GM13976 (cell line): ENCODE measurements at places on chromosomes 6 and 20.
A peak's percentile ranks its signal among the peaks of the same experiment; 100 is the strongest.

GRCh38 chr6:42314571-42315258 is 97.1 kb upstream of the MRPS10 start:
- DNase-seq, result no peak

DNA sequence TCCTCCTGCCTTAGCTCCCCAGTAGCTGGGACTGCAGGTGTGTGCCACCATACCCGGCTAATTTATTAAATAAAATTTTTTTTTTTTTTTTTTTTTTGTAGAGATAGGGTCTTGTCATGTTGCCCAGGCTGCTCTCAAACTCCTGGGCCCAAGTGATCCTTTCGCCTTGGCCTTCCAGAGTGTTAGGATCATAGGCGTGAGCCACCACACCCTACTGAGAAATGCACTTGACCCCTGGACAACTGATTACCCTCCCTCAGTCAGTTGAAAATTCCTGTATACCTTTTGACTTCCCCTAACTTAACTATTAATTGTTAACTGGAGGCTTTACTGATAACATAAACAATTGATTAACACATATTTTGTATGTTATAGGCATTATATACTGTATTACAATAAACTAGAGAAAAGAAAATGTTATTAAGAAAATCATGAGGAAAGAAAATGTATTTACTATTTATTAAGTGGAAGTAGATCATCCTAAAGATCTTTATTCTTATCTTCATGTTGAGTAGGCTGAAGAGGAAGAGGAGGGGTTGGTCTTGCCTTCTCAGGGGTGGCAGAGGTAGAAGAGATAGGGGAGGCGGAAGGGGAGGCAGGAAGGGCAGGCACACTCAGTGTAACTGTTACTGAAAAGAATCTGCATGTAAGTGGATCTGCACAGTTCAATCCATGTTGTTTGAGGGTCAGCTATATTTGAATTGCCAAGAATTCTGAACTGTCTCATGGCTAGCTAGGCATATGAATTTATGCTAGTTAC is 104.3 kb downstream of the FARS2 start:
- no peak for DNase-seq

DNA sequence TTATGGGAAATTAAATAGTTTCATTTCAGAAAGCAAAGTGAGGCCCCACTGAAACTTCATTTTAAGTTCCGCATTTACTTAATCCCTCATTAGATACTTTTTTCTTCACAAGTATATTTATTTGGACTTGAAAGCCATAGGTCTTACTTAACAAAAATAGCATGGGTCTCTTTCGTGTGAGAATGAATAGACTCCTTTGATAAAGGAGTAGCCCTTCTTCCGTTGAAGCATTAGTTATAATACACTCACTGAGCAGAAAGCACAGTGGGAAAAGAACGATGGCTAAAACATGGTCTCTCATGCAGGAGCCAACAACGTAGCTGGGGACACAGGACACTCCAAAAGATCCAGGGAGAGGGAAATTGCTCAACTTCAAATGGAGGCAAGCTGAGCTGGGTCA is 130.4 kb downstream of the SLC23A2 start:
- DNase-seq, result no peak

- DNase-seq, result no peak
These were observed 18.9 kb upstream of the DEF6 start for GRCh38 chr6:35278708-35279107.

DNA sequence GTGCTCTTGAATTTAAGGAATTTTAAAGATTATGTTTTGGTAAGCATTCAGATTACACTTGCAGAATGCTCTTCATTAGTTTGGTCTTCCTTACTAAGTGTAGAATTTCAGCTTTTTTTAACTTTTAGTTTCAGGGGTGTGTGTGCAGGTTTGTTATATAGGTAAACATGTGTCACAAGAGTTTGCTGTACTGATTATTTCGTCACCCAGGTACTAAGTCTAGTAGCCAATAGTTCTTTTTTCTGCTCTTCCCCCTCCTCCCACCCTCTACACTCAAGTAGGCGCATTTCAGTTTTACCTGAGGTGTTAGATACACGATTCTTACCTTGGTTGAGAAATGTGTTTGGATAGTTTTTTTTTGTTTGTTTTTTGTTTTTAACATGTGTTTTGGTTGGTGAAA is 68.3 kb downstream of the AFG1L start:
- DNase-seq, result no peak

GRCh38 chr6:88494401-88495140 is 328.4 kb upstream of the CNR1 start:
- peak; percentile 12 for DNase-seq

GRCh38 chr6:112416866-112417265 is 69.7 kb downstream of the RFPL4B start:
- DNase-seq, result no peak
